ENCODE measurements at places on chromosomes 4 and X. TPM values are rescaled to one million over a fixed set of nuclear protein-coding genes. Genes with fewer than 3 reads are reported as not detected.

GRCh38 chr4:74531963-74532794 lies 87.2 kb downstream of the AREG start:
- peak; percentile 11 for DNase-seq

DNA sequence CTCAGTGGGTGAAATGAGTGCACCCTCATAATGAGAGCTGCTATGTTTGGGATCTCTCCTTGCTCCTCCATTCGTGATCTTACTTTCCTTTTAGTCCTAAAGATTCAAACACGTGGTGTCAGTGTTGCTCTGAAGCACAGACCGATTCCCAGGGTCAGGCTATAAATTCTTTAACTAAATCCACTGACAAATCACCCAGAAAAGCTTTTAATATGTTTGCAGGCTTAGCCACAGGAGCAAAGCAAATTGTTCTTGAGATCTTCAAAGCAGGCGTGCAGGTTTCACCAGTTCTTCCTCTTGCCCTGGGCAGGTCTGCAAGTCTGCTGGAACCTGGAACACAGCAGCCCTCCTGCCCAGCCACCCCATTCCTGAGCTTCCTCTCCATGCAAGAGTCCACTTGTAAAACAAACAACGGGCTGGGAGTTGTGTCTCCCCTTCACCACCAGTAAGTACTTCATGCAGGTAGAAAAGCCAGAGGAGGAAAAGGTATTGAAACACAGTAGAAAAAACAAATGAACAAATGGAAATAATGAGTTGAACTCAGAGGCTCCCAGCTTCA lies 70.1 kb upstream of the ENPP6 start:
- DNase-seq = no peak

DNA sequence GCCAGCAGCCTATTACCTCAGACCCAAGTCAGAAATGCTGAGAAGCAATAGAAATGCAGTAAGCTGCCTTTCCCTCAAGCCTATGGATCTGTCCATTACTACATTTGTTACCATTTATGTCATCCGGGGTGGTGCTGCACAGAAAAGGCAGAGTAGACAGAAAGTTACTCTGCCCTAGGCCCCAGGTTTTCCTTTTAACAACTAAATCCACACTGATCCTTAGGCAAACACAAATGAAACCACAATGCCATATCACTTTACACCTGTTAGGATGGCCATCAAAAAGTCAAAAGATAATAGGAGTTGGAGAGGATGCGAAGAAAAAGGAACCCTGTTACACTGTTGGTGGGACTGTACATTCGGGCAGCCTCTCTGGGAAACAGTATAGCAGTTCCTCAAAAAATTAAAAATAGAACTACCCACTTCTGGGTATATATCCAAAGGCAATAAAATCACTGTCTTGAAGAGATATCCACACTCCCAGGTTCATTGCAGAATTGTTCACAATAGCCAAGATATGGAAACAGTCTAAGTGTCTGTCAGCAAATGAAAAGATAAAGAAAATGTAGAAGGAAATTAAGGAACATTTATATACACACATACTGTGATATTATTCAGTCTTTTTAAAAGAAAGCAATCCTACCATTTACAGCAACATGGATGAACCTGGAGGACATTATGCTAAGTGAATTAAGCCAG lies 186.3 kb downstream of the NWD2 start:
- no peak for DNase-seq

The KLHL4 gene
- not detected for total RNA-seq

- no peak for DNase-seq
Measured at GRCh38 chr4:26785312-26785711, 75.3 kb upstream of the STIM2 start.

DNA sequence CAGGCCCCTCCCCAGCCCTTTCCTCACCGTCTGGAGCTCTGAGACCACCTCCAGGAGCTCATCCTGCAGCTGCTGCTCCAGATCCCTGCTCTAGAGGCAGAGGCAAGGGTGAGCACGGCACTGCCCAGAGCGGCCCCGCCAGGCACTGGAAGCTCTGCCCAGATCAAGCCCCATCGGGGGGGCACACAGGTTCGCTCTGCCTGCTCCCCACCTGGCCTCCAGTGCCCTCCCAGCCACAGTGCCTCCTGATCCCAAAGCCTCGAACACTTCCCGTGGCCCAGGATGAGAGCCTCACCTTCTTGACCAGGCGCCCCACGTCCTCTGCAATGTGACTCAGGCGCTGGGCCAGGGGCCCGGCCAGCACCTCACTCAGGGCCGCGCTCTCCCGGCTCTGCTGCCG lies 5.0 kb downstream of the ARHGAP4 start:
- no peak for DNase-seq

GRCh38 chr4:37467824-37468223 lies 218.4 kb downstream of the RELL1 start:
- no peak for DNase-seq
